ENCODE measurements at places on chromosomes 2 and 18. TPM values are rescaled to one million over a fixed set of nuclear protein-coding genes. Genes with fewer than 3 reads are reported as not detected.

The SLC4A5 gene
- total RNA-seq, result 0.86 TPM

GRCh38 chr2:3432067-3432466, 52.6 kb downstream of the TRAPPC12 start:
- no peak overlapping the region for H3K27ac ChIP-seq
- no peaks in the 10 kb centered on the region for H3K4me1 ChIP-seq
- H3K4me3 ChIP-seq, result no peak overlapping the region
- H3K36me3 ChIP-seq, result no peaks in the 10 kb centered on the region

DNA sequence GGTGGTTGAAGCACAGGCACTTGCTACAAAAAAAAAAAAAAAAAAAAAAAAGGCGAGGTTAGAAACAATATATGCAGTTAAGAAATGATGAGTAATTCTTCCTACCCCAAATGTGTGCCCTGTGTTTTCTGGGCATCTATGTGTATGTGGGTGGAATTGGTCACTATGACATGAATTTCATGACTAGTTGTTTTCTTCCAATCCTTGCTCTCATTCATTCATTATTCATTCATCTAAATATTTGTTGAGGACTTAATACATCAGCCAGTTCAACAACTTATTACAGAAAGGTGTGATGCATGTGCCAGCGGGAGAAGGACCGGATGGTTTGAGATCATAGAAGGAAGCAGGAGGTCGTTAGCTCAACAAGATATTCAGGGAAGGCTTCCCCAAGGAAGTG, 8.3 kb upstream of the EGR4 start:
- no peaks in the 10 kb centered on the region for H3K4me1 ChIP-seq
- H3K27me3 ChIP-seq, result peaks cover 3% of the 10 kb centered on the region
- H3K4me3 ChIP-seq, result no peak overlapping the region
- DNase-seq, result no peak

DNA sequence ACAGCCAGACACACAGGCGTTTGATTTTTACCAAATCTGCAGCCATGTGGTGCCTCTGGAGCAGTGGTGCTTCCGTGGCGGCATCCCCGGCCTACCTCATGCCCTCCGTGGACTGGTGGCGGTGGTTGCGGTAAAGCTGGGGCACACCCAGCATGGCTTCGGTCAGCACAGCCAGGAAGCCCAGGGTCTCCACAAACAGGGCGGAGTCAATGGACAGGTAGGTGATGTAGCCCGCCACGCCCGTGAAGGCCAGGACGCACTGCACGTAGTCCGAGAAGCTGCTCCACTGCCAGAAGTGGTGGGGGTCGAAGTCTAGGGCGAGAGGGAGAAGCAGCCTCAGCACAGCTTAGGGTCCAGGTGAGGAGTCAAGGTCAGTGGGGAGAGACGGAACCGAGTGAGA, 32.4 kb downstream of the SLC66A2 start:
- peaks cover 3% of the 10 kb centered on the region for H3K4me1 ChIP-seq
- H3K36me3 ChIP-seq, result no peaks in the 10 kb centered on the region
- no peaks in the 10 kb centered on the region for H3K27me3 ChIP-seq
- no peak overlapping the region for H3K4me3 ChIP-seq
- H3K27ac ChIP-seq, result no peak overlapping the region

DNA sequence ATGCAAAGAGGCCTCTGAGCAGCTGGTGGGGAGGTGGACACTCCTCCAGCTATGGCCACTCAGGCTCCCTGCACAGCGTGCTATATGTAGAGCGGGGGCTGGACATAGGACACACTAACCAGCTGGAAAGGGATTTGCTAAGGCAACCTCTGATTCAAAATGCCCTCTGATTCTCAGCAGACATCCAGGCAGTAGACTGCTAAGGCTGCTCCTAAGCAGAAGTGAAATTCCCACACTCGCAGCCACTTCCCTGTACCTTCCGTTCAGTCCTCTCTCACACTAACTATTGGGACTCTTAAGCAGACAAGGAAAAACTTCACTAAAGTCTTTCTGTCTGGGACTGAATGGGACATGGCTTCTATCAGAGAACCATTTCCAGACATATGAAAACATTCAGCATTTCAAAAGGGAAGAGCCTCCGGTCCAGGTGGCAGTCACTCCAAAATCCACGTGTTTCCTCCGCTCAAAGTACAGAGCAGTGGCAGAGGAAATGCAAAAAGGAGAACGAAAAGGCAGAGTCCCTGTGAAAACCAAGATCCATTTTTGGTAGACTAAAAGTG, 265.8 kb downstream of the TTC32 start:
- H3K27me3 ChIP-seq, result no peaks in the 10 kb centered on the region
- no peak for DNase-seq
- H3K36me3 ChIP-seq, result no peaks in the 10 kb centered on the region
- H3K27ac ChIP-seq, result no peak overlapping the region

The SCYGR8 gene
- not detected for total RNA-seq

GRCh38 chr2:54709336-54709809, 14.1 kb upstream of the EML6 start:
- H3K36me3 ChIP-seq, result no peaks in the 10 kb centered on the region
- H3K4me1 ChIP-seq, result peaks cover 8% of the 10 kb centered on the region
- H3K27ac ChIP-seq, result no peak overlapping the region
- H3K27me3 ChIP-seq, result no peaks in the 10 kb centered on the region

DNA sequence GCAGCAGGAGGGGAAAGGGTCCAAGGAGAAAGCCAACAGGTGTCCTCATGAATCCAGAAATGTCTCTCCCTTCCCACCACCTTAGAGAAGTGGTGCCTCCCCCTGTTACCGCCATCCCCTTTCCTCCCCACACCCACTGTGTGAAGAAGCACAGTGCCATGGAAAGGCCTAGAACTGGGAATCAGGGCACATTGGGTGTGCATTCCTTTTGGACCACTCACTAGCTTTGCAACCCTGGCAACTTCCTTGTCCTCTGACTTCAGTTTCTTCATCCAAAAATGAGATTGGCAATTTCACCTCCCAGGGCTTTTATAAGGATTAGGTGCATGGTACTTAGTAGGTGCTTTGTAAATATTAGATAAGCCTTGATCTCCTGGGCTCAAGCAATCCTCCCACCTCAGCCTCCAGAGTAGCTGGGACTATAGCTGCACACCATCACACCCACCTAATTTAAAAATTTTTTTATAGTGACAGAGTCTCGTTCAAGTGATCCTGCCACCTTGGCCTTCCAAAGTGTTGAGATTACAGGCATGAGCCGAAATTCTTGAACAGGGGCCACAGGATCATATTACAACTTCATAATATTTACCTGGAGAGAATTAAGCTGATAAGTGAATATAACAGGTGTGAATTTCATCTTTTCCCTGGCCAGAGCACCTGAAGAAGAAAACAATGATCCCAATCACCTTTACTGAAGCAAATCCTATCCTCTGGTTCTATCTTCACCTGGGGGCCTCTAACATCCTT, 97.9 kb upstream of the TAF1B start:
- H3K4me3 ChIP-seq, result no peak overlapping the region
- no peak for DNase-seq
- no peaks in the 10 kb centered on the region for H3K27me3 ChIP-seq
- no peaks in the 10 kb centered on the region for H3K4me1 ChIP-seq
- no peak overlapping the region for H3K27ac ChIP-seq
- H3K36me3 ChIP-seq, result no peaks in the 10 kb centered on the region

The RESP18 gene
- not detected for total RNA-seq

- H3K27ac ChIP-seq, result no peak overlapping the region
- no peaks in the 10 kb centered on the region for H3K36me3 ChIP-seq
- no peak for DNase-seq
- H3K4me1 ChIP-seq, result no peaks in the 10 kb centered on the region
These were observed 408.8 kb downstream of the NBAS start for GRCh38 chr2:15152382-15152781.

The SLC9A2 gene
- 0.15 TPM for total RNA-seq

The PIEZO2 gene
- total RNA-seq, result 14.7 TPM

DNA sequence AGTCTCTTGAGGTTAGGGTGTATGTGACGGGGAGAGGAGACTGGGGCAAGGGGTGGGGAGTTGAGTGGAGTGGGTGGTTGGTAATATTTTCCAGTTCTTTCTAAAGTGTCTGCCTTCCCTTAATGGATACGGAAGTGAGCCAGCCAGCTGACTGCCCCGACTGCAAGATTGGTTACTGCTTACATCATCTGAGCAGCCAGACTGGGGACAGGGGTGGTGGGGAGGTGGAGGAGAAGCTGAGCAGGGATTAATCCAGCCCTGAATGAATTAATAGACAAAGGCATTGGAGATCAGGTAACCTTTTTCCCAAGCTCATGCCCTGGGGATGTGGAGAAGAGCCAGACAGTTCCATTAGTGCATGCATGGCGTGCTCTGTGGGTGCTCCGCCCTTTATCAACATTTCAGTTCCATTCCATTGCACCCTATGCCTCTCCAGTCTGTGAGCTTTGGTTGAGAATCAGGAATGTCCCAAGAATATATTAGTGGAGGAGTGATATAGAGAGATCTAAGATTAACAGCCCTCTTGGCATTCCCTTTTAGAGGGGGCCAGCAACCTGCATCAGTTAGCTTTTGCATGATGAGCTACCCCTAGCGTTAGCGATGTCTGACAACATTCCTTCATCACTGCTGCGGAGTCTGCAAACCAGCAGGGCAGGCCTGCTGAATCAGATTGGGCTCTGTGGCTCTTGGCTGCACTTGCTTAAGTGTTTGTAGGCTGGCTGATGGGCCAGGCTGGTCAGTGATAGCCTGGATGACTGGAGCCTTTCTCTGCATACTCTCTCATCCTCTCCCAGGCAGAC, 67.4 kb downstream of the TNP1 start:
- H3K36me3 ChIP-seq, result no peaks in the 10 kb centered on the region
- H3K4me1 ChIP-seq, result 0 out of 2 replicates have a peak, but pooled peaks cover 2% of the 10 kb centered on the region
- no peak for DNase-seq
- no peaks in the 10 kb centered on the region for H3K27me3 ChIP-seq

- peaks cover 3% of the 10 kb centered on the region for H3K27me3 ChIP-seq
- H3K4me1 ChIP-seq, result no peaks in the 10 kb centered on the region
- DNase-seq, result no peak
- no peak overlapping the region for H3K27ac ChIP-seq
These were observed 35.4 kb downstream of the PSD4 start for GRCh38 chr2:113209011-113209645.

DNA sequence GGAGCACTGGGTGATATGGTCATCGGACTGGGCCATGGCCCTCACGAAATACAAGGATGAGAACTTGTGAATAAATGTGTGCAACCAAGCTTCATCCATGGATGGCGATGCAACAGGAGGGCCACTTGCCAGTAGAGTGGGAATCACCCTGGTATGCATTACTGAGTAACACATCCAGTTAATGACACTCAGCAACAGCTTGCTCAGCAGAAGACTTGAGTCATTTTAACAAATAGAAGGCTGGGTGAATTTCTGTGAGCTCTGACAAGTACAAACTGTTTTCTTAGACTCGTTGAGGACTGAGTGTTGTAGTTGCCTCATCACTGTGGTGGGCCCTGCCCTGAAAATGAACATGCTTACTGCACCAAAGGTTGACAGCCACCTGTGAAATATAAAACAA, 221.6 kb downstream of the NCKAP5 start:
- no peaks in the 10 kb centered on the region for H3K27me3 ChIP-seq
- H3K36me3 ChIP-seq, result no peaks in the 10 kb centered on the region
- DNase-seq, result no peak

DNA sequence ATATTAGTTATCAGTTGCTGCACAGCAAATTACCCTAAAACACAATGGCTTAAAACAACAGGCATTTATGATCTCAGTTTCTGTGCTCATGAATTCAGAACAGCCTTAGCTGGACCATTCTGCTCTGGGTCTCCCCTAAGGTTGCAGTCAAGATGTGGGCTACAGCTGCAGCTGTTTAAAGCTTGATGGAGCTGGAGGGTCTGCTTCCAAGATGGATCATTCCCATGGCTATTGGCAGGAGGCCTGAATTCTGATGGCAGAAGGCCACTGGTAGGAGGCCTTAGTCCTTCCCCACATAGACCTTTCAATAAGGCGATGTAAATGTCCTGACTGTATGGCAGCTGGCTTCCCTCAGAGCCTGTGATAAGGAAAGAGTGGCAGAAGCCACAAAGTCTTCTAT, 118.6 kb upstream of the SERPINE2 start:
- H3K36me3 ChIP-seq, result no peaks in the 10 kb centered on the region
- no peaks in the 10 kb centered on the region for H3K27me3 ChIP-seq
- H3K27ac ChIP-seq, result no peak overlapping the region
- DNase-seq, result peak; percentile 10

GRCh38 chr2:33616873-33617272, 17.8 kb upstream of the FAM98A start:
- no peaks in the 10 kb centered on the region for H3K36me3 ChIP-seq
- H3K4me1 ChIP-seq, result no peaks in the 10 kb centered on the region
- no peak overlapping the region for H3K27ac ChIP-seq
- no peak for DNase-seq
- H3K27me3 ChIP-seq, result no peaks in the 10 kb centered on the region
- no peak overlapping the region for H3K4me3 ChIP-seq

DNA sequence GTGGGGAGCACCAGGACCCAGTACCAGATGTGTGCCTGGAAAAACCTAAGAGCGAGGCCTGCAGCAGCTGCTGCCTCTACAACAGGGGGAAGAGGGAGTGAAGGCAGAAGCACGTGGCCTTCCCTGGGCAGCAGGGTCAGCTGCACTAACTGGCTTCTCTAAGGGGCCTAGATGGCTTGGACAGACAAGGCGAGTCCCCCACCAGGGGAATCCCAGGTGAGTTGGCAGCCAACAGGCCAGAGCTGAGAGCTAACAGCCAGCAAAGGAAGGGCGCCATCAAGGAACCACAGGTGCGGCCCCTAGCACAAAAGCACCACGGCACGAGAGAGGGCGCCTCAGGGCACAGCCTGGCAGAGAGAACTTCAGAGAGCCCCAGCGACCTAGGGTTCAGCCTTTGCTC, 19.8 kb upstream of the MAL start:
- no peaks in the 10 kb centered on the region for H3K4me1 ChIP-seq
- no peaks in the 10 kb centered on the region for H3K27me3 ChIP-seq
- no peak overlapping the region for H3K4me3 ChIP-seq
- DNase-seq, result no peak

The EML6 gene
- total RNA-seq, result 1.6 TPM

The ALPP gene
- total RNA-seq, result 0.15 TPM

The NPAS2 gene
- 1.8 TPM for total RNA-seq

DNA sequence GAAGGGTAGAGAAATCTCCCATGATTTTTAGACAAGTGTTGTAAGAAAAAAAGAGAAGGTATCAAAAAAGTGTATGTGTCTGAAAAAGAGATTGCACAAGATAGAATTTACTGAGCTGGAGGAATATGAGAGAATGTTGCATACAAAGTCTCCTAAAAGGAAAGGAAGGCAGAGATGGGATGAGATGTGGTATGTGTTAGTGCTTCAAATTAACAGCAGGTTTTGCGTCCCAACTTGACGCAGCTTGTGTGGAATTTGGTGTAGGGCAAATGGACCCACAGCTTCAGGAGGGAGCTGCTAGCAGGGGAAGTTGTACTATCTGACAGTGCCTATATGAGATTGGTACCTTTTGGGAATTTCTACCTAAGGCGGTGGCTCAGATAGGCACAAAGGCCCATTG, 9.0 kb upstream of the RASGRP3 start:
- no peak overlapping the region for H3K27ac ChIP-seq
- H3K36me3 ChIP-seq, result no peaks in the 10 kb centered on the region
- no peak overlapping the region for H3K4me3 ChIP-seq
- DNase-seq, result no peak
- H3K4me1 ChIP-seq, result no peaks in the 10 kb centered on the region

The ACSL3 gene
- total RNA-seq, result 98.1 TPM

- H3K4me3 ChIP-seq, result no peak overlapping the region
- no peak overlapping the region for H3K27ac ChIP-seq
- no peak for DNase-seq
These were observed 48.4 kb downstream of the ZEB2 start for GRCh38 chr2:144471305-144472045.

The KCNIP3 gene
- total RNA-seq, result 1.9 TPM

The MAPRE3 gene
- 7.5 TPM for total RNA-seq

- H3K4me1 ChIP-seq, result no peaks in the 10 kb centered on the region
- H3K36me3 ChIP-seq, result no peaks in the 10 kb centered on the region
- H3K27ac ChIP-seq, result no peak overlapping the region
- H3K4me3 ChIP-seq, result no peak overlapping the region
- no peak for DNase-seq
- no peaks in the 10 kb centered on the region for H3K27me3 ChIP-seq
These were observed 13.8 kb upstream of the CCDC68 start for GRCh38 chr18:54973046-54973445.

Data from H1 (cell line).